ENCODE measurements at places on chromosomes 2 and 18.

DNA sequence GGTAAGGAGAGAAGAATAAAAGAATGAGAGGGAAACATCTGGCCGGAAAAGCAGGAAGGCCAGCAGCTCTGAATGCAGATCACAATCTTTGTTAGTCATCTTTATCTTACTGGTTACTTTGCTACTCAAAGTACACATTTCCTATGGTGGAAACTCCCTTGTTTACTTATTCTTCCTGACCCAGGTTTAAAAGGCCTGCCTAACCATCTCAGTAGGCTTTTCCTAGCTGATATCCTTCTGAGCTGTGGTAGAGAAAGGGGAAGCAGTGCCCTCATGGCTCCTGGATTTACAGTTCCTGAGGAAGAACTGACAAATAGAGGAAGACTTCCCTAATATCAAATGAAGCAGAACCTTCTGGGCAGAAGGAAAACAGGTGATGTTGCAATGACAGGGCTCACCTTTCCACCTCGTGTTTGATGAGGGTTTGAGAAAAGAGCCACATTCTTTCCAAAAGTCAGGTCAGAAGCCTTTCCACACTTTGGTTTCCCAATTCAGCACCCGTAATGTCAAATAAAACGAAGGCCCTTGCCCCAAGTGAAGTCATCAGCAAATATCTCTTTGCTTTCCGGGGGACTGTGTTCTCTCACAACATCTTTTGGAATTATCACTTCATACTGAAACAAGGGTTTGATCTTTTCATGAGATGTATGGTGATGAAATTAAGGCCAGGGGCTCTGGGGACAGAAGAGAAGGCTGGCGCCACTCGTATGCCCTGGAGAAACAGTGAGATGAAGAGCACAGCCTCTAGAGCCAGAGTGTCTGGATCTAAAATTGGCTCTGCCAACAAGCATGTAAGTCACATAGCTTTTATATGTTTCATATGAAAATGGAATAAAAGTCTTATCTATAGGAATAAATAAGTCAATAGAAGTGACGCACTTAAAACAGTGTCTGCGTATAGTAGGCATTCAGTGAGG lies 26.7 kb upstream of the APOB start:
- DNase-seq: no peak

DNA sequence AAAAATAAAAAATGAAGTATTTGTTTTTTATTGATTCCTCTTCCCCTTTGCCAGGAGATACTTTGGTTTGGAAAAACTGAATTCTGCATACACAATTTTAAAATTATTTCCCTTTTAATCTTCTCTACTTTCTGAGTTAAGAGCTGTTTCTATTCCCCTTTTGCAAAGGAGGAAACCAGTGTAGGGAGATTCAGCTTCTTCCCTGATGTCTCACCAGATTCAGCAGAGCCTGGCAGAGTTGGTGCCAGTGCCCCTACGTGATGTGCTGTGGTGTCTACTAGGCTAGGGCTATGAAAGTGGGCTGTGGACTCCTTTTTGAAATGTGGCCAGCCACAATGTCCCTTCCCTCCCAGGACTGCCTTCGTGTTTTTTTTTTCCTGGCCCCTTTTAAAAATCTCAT lies 2.4 kb downstream of the RPE start:
- no peak for DNase-seq

GRCh38 chr2:34705551-34706247 lies 1106.6 kb upstream of the FAM98A start:
- no peak for DNase-seq

DNA sequence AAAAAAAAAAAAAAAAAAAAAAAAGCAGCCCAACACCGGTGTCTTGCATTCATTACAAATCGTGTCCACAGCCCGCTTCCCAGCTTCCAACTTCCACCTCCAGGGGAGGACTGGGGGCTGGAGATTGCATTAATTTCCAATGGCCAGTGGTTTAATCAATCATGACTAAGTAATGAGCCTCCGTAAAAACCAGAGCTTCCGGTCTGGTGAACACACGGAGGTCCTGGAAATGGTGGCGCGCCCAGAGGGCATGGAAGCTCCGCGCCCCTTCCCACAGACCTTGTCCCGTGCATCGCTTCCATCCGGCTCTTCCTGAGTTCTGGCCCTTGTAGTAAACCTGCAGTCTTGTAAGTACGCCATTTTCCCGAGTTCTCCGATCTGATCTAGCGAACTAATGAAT lies 43.6 kb downstream of the EEF1B2 start:
- DNase-seq: no peak

- no peak for DNase-seq
Observed at GRCh38 chr2:71256421-71256820, 29.5 kb upstream of the PAIP2B start.

GRCh38 chr18:10040287-10041011 lies 126.6 kb downstream of the VAPA start:
- DNase-seq: no peak

- no peak for DNase-seq
Observed at GRCh38 chr2:24507549-24507948, 16.5 kb downstream of the NCOA1 start.

- no peak for DNase-seq
Observed at GRCh38 chr2:96906729-96907114, 36.8 kb upstream of the SEMA4C start.
